ENCODE measurements at places on chromosomes 2 and 18.

- DNase-seq: peak; percentile 84
Observed at GRCh38 chr2:101717071-101717845, 19.8 kb downstream of the MAP4K4 start.

DNA sequence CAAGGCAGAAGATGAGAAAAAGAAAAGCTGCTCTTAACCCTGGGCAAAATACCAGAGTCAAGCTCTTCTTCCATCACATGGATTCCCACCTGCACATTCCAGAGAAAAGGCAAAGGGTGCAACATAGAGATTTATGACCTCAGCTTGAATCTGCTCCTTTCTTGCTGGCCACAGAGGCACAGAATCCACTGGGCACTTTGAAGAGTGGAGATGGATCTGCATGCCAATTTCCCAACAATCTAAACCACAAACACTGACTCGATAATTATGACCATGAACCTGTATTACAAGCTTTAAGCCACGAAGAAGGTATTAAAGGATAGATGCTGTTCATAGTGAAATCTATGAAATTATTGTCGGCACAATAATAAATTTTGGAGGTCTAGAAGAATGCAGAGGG lies 237.3 kb downstream of the PID1 start:
- DNase-seq: no peak

- DNase-seq: no peak
Observed at GRCh38 chr2:133475610-133476009, 92.7 kb downstream of the NCKAP5 start.

DNA sequence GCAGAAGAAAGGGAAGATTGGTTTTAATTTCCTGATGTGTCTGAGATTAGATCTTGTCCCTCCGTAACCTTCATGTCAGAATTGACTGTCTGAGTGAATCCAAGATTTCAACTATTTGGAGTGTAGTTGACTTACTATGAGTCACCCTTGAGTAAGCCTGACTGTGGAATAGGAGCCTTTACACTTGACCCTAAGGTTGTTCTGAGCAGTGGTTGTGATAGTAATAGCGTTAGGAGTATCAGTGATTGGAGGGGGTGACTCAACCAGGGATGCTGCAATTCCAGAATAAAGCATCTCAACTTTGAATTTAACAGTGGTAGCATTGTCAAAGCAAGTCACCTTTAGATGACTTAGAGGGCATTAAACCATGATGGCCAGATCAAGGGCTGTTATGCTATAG lies 979.5 kb upstream of the FAM98A start:
- no peak for DNase-seq

DNA sequence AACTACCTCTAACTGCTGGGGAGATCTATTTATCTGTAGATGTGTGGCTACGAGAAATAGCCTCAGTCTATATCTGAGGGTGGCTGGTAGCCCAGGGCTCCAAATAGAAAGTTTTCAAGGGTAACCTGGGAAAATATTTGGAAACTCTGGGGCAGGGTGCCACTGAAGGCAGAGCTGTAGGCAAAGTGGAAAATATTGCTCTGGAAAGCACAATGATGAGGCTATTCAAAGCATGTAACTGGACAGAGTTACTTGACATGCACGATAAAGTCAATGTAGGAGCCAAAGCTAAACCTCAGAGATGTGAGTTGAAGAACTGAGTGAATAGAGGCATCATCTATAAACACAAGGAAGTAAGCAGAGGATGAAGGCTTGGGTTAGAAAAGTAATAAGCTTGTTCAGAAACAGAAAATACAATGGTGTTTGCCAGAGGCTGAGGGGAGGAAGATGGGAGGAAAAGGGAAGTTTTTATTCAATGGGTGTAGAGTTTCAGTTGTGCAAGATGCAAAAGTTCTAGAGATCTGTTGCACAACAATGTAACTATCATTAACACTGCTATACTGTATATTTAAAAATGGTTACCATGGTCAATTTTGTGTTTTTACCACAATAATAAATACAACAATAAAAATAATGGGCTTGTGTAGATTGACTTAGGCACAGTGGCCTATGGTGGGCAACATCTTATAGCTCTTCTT lies 171.6 kb downstream of the MBD2 start:
- no peak for DNase-seq

DNA sequence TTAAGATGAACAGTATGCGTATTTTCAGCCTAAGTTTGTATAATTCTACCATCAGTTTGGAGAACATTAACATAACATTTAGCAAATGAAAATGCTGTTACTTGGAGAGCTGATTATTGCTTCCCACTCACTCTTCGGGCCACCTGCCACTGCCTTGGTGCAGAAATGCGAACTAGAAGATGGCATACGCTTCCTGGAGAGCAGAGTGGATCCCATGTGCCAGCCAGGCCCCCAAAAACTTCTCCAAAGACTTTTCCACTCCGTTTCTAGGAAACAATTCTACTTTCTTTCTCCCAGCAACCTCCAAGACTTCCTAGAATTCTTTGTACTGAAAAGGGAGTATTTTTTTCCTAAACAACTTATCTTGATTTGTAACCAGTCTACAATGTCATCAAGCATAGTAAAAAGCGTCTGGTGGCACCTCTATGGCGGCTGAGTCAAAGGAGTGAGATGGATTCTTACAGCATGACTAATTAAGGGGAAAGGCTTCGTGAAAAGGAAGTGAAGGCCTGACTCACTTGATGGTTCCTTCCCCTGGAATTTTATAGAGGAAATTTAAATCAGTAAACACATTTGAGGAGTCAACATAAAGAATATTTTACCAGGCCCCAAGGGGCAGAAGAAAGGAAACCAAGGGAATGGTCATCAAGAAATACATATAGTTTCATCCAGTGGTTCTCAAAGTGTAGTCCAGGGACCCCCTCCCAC lies 36.6 kb downstream of the FEZ2 start:
- no peak for DNase-seq

GRCh38 chr2:235850771-235851551 lies 317.2 kb downstream of the GBX2 start:
- no peak for DNase-seq

- no peak for DNase-seq
Observed at GRCh38 chr2:15158532-15158931, 402.6 kb downstream of the NBAS start.

DNA sequence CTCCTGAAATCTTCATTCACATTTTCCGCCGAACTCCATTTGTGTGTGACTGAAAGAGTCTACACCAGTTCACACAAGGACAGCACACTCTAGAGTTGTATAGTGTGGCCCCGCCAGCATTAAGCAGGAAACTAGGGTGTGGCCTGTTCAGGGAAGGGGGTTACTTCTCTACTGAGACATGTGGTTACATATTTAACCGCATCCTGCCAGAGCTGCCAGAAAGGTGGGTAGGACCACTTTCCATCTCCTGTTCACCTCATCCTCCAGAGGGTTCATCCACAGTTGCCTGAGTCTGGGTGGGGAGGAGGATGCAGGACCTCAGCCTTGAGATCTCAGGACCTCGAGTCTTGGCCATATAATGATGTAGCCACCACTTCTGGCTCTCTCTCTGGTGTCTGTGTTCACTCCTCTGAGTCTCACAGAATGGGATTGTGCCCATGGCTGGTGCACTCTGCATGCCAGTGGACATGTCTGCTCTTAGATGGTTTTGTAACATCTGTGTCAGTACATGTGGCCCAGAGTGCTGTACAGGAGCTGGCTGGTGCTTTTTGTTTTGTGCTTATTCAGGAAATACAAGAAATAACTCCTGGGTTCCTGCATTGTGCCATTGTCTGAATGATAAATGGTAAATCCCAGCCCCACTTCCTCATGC lies 7.7 kb upstream of the SP140L start:
- peak; percentile 88 for DNase-seq

All from CD4-positive, alpha-beta T cell treated with Interleukin-4 for 1 hour (primary cell).